ENCODE measurements at places on chromosomes 16 and 17.
A peak's percentile ranks its signal among the peaks of the same experiment; 100 is the strongest.

GRCh38 chr17:74520790-74521480, 10.3 kb downstream of the CD300LB start:
- no peak for DNase-seq

- DNase-seq: peak; percentile 67
These were observed 281.8 kb downstream of the HAPSTR1 start for GRCh38 chr16:9372934-9373890.

DNA sequence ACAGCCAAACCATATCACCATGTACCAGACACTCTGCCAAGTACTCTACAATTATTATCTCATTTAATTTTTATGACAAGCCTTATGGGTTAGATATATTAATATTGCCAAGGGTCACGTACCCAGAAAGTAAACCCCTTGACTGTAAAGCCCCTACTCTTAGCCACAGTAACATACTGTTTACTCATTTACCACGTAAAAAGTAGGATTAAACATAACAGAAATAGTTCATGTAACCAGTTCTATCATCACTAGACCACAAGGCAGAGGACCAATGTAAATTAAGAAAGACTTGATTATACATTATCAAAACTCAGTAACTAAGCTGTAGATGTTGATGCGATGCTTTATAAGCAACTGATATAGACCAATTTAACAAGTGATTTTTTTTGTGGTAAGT, 101.5 kb upstream of the CNTNAP4 start:
- no peak for DNase-seq

DNA sequence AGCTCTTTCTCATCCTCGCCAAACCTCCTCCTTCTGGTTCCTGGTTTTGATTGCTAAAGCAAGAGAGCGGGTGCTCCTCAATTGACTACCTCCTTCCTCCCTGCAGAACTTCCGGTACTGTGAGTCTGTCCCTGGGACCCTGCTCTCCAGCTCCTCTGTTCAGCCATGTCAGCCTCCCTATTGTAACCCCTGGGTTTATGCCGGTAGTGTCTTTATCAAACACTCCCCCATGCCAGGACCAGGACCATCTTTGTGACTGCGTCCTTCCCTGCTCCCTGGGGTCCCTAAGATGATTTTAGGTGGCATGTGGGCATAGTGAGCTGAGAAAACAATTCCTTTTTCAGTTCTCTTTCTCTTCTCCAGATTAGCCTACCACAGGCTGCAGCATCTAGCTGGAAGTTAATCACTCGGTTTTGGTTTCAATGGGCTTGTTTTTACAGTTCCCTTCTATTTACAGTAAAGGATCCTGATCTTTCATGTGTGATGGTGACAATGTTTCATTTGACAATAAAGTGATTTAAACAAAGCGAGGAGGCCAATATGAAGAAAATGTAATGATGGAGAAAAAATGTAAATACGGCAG, 27.7 kb upstream of the IL21R start:
- DNase-seq: peak; percentile 33

DNA sequence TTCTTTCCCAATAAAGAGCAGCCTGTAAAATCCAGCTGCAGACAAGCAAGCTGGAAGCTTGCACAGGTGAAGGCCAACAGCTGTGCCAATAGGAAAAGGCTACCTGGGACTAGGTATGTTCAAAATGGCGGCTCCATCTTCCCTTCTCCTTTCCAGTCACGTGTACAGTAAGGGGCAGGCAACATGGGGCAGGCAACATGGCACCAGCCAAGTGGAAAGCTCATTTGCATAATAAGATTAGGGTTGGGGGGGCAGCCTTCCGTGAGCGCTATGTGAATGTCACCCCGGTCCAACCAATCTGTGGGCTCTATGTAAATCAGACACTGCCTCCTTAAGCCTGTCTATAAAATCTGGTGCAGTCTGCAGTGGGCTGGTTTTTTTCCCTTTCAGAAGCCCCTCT, 31.3 kb downstream of the TVP23A start:
- DNase-seq: no peak

DNA sequence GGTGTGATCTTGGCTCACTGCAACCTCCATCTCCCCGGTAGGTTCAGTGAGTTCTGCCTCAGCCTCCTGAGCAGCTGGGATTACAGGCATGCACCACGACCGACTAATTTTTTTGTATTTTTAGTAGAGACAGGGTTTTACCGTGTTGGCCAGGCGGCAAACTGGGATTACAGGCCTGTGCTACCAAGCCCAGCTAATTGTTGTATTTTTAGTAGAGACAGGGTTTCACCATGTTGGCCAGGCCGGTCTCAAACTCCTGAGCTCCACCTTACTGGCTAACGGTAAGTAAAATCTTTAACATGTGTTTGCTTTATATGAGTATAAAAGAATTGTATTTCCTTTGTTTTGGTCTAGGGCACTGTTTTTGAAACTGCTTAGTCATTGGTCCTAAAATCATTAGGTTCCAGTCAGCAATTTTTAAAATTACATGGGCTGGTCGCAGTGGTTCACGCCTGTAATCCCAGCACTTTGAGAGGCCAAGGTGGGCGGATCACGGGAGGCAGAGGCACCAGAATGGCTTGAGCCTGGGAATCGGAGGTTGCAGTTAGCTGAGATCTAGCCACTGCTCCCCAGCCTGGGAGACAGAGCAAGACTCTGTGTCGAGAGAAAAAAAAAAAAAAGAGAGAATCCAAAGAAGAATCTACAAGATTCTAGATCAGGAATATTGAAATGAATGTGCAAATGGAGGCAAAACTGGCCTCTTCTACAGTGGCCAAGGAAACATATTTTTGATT, 3.6 kb downstream of the FLYWCH1 start:
- DNase-seq: no peak

- no peak for DNase-seq
These were observed 31.2 kb downstream of the CIBAR2 start for GRCh38 chr16:85081038-85081437.

GRCh38 chr16:70453892-70454221, 538 bp upstream of the FCSK start:
- DNase-seq: peak; percentile 45

- no peak for DNase-seq
These were observed 26.0 kb downstream of the NECAB2 start for GRCh38 chr16:83994087-83994486.

GRCh38 chr17:75557075-75557851, 30.3 kb upstream of the MYO15B start:
- peak; percentile 92 for DNase-seq

DNA sequence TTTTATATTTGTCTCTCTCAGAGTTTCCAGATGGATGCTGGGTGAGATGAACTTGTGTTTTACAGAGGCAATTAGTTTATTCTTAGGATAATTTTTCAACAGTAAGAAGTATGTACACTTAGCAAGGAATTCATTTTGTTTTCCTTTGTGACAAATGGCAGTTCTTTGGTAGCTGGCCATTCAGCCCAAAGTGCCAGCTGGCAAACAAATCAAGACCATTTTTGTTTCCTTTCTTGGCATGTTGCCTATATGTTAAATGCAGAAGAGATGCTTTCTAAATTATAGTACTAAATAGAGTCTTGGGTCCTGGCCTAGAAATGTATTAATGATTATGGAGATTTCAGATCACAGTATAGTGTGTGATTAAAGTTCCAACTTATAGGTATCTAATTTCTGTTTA, 337.1 kb downstream of the CNTNAP4 start:
- peak; percentile 66 for DNase-seq

DNA sequence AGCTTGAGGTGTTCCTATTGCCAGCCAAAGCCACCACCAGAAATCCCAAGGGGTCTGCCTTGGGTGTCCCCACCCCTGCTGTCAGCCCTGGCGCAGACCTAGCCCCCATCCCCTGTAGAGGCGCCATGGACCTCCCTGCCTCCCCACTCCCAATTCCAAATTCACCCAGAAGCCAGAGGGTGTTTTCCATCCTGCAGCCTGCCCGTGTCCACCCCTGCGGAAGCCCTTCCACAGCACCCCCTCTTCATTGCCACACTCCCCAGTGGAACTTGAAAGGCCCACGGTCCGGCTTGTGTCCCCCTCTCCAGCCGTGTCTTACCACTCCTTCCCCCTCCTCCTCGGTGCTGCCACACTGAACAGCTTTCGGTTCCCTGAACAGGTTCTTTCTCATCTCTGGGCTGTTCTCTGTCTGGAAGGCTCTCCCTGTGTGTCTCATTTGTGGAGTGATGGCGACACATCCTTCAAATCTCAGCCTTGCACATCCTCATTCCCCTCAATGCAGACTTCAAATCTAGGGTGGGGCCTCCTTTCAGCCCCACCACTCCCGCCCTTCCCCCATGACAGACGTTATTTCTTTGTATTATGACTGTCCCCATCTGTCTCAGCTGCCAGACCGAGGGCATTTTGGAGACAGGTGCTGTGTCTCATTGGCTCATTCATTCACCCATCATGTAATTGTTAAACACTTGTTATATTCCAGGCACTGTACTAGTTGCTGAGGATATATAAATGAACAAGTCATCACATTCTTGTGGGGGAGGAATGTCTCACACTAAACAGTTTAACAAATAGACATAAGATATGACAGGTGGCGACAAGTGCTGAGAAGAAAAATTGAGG, 36.3 kb downstream of the ADGRG5 start:
- DNase-seq: no peak

DNA sequence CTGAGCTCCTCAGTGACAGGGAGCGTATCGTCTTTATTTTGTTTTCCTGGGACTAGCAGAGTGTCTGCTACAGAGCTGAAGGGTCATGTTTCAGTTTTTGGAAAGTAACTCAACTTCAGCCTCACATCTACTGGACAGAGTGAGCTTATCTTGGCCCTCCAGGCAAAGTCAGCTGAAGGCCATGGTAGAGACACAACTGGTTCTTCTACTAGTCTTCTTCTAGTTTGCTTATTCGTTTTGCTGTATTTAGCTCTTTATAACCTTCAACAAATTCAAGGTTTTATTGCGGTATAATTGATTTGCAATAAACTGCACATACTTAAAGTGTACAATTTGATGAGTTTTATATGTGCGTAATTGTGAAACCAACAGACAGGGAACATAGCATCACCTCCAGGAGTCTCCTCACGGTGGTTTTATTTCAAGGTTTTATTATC, 6.1 kb upstream of the PRKCA start:
- DNase-seq: no peak

DNA sequence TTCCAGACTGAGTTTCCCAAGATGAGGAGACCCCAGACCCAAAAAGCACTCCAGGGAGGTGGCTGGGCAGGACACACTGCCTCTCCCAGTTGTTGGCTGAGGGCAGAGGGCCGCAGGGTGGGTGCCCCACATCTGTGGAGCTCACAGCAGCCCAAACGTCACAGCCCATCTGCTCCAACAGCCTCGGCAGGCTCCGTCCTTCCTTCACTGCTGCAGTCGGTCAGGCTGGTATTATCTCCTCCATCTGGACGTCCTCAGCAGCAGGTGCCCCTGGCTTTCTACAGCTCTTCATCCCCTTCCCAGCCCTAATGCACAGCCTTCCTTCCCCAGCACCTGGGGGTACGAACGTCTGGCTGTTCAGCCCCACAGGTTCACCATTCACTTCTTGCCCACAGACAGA, 55.2 kb downstream of the PRMT7 start:
- DNase-seq: no peak

DNA sequence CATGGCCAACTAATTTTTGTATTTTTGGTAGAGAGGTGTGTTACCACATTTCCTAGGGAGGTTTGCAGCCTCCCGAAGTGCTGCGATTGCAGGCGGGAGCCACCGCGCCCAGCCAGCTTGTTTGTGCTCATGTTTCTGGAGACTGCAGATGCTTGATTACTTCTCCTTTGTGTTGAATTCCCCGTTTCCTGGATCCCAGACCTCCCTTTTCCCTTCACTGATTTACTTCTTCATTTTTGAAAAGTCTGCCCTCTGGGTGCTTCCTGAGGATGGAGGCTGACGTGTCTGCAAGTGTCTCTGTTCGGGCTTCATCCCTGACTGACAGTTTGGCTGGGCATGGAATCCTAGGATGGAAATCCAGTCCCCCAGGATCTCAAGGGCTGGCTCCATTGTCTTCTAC, 7.0 kb upstream of the TRIM47 start:
- DNase-seq: no peak

- no peak for DNase-seq
These were observed 401.6 kb upstream of the CDH11 start for GRCh38 chr16:65523283-65523944.

GRCh38 chr17:79997011-79997660, 38.5 kb downstream of the TBC1D16 start:
- no peak for DNase-seq

DNA sequence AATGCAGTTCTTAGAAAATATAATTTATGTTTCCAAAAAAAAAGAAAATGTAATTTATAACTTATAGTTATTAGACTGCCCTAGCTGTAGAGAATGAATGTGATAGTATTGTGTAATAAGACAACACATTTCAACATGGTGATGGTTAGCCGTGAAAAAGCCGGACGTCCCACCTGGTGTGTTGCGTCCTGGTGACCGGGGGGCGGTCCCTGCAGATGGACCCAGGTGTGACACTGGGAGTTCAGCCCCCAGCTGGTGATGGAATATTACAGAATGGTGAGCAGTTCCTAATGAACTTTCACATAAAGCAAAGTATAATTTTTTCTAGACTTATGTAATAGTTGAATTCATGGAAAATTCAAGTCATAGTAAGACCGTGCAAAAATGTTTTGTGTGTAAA, 132.8 kb downstream of the LAT start:
- DNase-seq: no peak

GRCh38 chr17:31062346-31062745, 32.4 kb upstream of the NF1 start:
- no peak for DNase-seq

GRCh38 chr16:70759666-70760065, 41.3 kb downstream of the VAC14 start:
- no peak for DNase-seq

GRCh38 chr16:4172070-4172469, 55.8 kb upstream of the ADCY9 start:
- DNase-seq: no peak

DNA sequence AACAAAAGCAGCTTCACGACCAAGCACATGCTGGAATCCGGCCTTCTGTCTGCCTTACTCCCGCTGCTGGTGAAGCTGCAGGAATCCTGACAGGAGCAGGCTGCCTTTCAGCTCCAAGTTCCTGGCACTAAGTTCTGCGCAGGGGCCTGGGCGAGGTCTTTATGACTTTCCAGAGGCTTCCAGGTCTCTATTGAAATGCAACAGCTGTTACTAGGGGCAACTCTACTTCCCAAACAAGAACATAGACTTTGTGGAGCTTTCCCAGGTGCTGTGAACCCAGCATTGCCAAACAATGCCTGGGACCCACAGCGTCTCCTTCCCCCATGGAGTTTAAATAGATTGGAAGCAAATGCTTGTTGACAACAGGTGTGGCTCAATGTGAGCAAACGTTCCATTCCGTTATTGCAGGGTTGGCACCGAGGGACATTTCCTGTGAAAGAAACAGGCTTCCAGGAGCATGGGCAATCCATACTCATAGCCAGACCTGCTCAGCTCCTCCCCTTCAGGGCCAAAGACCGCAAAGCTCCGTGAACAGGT, 156.0 kb downstream of the CDH13 start:
- no peak for DNase-seq

GRCh38 chr16:50086176-50086575, 20.4 kb downstream of the HEATR3 start:
- no peak for DNase-seq

- no peak for DNase-seq
These were observed 612.1 kb downstream of the MAF start for GRCh38 chr16:78988361-78988969.

- DNase-seq: peak; percentile 55
These were observed 34.5 kb downstream of the ZDHHC7 start for GRCh38 chr16:84976644-84977400.

All from globus pallidus (tissue), 1 donor.